ENCODE measurements at places on chromosomes 1 and 21. TPM values are rescaled to one million over a fixed set of nuclear protein-coding genes. Genes with fewer than 3 reads are reported as not detected.
A peak's percentile ranks its signal among the peaks of the same experiment; 100 is the strongest.

- peak; percentile 91 for DNase-seq
- peaks cover 17% of the 10 kb centered on the region for H3K4me1 ChIP-seq
- H3K27ac ChIP-seq = no peak overlapping the region
- H3K4me3 ChIP-seq = no peak overlapping the region
Measured at GRCh38 chr1:2212532-2213491, 15.3 kb upstream of the SKI start.

GRCh38 chr1:119617751-119618691 is 30.0 kb downstream of the ZNF697 start:
- H3K27me3 ChIP-seq = no peaks in the 10 kb centered on the region
- H3K27ac ChIP-seq = no peak overlapping the region
- H3K4me3 ChIP-seq = no peak overlapping the region

DNA sequence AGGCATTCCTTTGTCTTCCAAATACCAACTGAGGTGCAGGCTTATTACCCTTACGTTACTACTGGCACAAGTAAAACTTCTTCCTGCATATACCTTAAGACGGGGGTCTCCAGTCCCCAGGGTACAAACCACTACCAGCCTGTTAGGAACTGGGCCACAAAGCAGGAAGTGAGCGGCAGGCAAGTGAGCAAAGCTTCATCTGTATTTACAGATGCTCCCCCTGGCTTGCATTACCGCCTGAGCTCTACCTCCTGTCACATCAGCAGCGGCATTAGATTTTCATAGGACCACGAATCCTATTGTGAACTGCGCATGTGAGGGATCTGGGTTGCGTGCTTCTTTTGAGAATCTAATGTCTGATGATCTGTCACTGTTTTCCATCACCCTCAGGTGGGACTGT is 113.1 kb downstream of the SLC45A1 start:
- no peaks in the 10 kb centered on the region for H3K36me3 ChIP-seq
- H3K4me1 ChIP-seq = peaks cover 61% of the 10 kb centered on the region
- no peak overlapping the region for H3K4me3 ChIP-seq
- no peaks in the 10 kb centered on the region for H3K27me3 ChIP-seq

DNA sequence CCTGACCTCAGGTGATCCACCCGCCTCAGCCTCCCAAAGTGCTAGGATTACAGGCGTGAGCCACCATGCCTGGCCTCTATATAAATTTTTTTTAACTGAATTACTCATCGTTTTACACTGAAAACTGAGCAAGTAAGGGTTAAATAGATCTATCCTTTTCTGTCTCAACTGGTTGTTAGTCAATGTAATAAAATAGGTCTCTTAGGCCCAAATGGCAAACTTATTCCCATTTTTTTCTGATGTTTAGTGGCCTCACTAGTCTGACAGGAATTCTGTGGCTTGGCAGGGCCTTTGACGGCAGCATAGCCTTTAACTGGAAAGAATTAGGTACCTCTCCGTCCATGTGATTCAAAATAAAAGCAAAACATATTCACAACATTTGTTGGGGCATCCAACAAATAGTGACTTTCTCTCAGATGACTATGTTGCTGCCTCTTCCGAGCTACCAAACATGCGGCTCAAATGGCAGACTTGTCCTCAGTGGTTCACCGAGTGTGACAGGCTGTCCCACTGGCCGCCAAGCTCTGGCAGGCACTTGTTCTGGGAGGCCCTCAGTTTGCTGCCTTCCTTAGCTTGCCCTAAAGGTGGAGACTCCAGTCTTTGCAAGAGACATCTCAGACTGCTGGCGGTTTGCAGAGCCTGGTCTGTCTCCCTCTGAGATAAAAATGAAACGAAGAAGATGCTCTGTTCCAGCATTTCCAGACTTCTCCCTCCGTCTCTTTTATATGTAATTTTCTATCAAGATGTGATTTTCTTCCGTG is 17.4 kb downstream of the ATP1A4 start:
- no peaks in the 10 kb centered on the region for H3K36me3 ChIP-seq
- H3K27ac ChIP-seq = peak overlapping the region; percentile 57
- no peaks in the 10 kb centered on the region for H3K27me3 ChIP-seq
- peaks cover 64% of the 10 kb centered on the region for H3K4me1 ChIP-seq
- no peak for DNase-seq
- H3K4me3 ChIP-seq = no peak overlapping the region

GRCh38 chr1:156513185-156513584 is 12.6 kb upstream of the MEF2D start:
- no peaks in the 10 kb centered on the region for H3K27me3 ChIP-seq
- H3K27ac ChIP-seq = no peak overlapping the region
- H3K4me1 ChIP-seq = peaks cover 30% of the 10 kb centered on the region

DNA sequence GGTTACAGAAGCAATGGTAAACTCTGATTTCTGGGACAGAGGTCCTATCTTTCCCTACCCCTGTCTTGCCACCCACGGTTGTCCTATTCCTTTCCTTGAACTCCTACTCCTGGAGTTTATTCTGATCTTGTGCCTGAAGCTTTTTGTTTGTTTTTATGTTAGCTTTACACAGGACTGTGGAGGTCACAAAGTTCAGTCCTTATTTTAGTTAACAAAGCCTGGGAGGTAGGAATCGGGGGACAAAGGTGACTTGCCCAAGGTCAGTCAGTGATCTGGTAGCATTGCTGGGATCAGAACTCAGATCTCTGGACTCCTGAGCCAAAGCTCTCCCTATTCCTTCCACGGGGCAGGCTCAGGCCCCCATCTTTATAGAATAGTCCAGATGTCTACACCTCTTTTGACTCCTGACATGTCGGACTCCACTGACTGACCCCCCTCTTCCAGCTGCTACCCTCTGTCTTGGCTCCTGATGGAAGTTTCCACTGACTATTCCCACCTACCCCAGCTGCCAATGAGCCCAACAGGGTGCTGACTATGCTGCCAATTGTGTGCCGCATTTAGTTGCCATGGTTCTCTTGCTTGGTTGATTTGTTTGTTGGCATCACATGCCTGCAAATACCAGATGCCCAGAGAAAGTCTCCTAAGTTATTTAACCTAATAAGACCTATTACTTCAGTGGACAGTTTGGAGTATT is 9.9 kb downstream of the F5 start:
- peaks cover 69% of the 10 kb centered on the region for H3K36me3 ChIP-seq
- no peak overlapping the region for H3K27ac ChIP-seq
- no peak for DNase-seq
- H3K4me1 ChIP-seq = no peaks in the 10 kb centered on the region
- no peaks in the 10 kb centered on the region for H3K27me3 ChIP-seq
- no peak overlapping the region for H3K4me3 ChIP-seq

F5 gene
- 6.5 TPM for polyA plus RNA-seq

GRCh38 chr1:201307760-201308499 is 24.6 kb downstream of the PKP1 start:
- H3K27me3 ChIP-seq = peaks cover 16% of the 10 kb centered on the region
- no peaks in the 10 kb centered on the region for H3K4me1 ChIP-seq
- H3K36me3 ChIP-seq = no peaks in the 10 kb centered on the region
- no peak for DNase-seq
- H3K27ac ChIP-seq = no peak overlapping the region

GRCh38 chr1:41030872-41031616 is 9.5 kb upstream of the SLFNL1 start:
- no peak overlapping the region for H3K27ac ChIP-seq
- no peaks in the 10 kb centered on the region for H3K27me3 ChIP-seq
- no peaks in the 10 kb centered on the region for H3K4me1 ChIP-seq
- peaks cover 28% of the 10 kb centered on the region for H3K36me3 ChIP-seq

GRCh38 chr1:178241057-178241456 is 147.2 kb downstream of the RASAL2 start:
- H3K4me1 ChIP-seq = no peaks in the 10 kb centered on the region
- no peak overlapping the region for H3K27ac ChIP-seq
- H3K27me3 ChIP-seq = no peaks in the 10 kb centered on the region
- H3K36me3 ChIP-seq = no peaks in the 10 kb centered on the region
- no peak overlapping the region for H3K4me3 ChIP-seq

LRRN2 gene
- not detected for polyA plus RNA-seq

- peaks cover 5% of the 10 kb centered on the region for H3K4me1 ChIP-seq
- H3K27me3 ChIP-seq = peaks cover 94% of the 10 kb centered on the region
- no peak for DNase-seq
- H3K27ac ChIP-seq = no peak overlapping the region
Measured at GRCh38 chr1:75131565-75132241, 2.5 kb upstream of the LHX8 start.

GRCh38 chr1:76238094-76238628 is 163.6 kb downstream of the ST6GALNAC3 start:
- no peak overlapping the region for H3K4me3 ChIP-seq
- no peak overlapping the region for H3K27ac ChIP-seq
- no peaks in the 10 kb centered on the region for H3K27me3 ChIP-seq
- no peak for DNase-seq
- peaks cover 15% of the 10 kb centered on the region for H3K4me1 ChIP-seq

Data from CD14-positive monocyte (primary cell).